ENCODE measurements at places on chromosomes 3 and 15. TPM values are rescaled to one million over a fixed set of nuclear protein-coding genes. Genes with fewer than 3 reads are reported as not detected.

Gene TMF1
- total RNA-seq: 41.3 TPM

Gene ARGFX
- not detected for total RNA-seq

Gene ISG20
- total RNA-seq: 1.7 TPM

Gene FOXL2NB
- total RNA-seq: not detected

Gene MEGF11
- 1.2 TPM for total RNA-seq

Gene DNAJB8
- not detected for total RNA-seq

Gene CTDSPL2
- 74.7 TPM for total RNA-seq

Gene PLAAT1
- total RNA-seq: 1.7 TPM

Gene DCUN1D1
- 53.8 TPM for total RNA-seq

Gene NXPE3
- 12.7 TPM for total RNA-seq

Gene MYO5C
- 19.9 TPM for total RNA-seq

Gene AVEN
- total RNA-seq: 6.8 TPM

Gene ZKSCAN7
- total RNA-seq: 19.6 TPM

Gene SYNM
- 1.2 TPM for total RNA-seq

Gene CCR2
- total RNA-seq: not detected

Gene CX3CR1
- total RNA-seq: 0.51 TPM

Gene SUSD5
- total RNA-seq: 1.7 TPM

Gene IL17RB
- total RNA-seq: 1.4 TPM

Gene DPPA4
- total RNA-seq: 87.7 TPM

Gene POPDC2
- total RNA-seq: 3.4 TPM

Gene BFSP2
- not detected for total RNA-seq

Gene ECE2
- not detected for total RNA-seq

Gene STRA6
- total RNA-seq: 114 TPM

Gene IQGAP1
- total RNA-seq: 110 TPM

Gene FEM1B
- total RNA-seq: 54.6 TPM

Gene ACAN
- total RNA-seq: 0.13 TPM

Gene PATL2
- total RNA-seq: 1.3 TPM

Gene BNIP2
- 69.6 TPM for total RNA-seq

Gene TMED3
- total RNA-seq: 59.1 TPM

Gene GCNT3
- not detected for total RNA-seq

Gene MUC20
- 8.7 TPM for total RNA-seq

Gene ACKR4
- not detected for total RNA-seq

Gene MYLK
- total RNA-seq: 13.3 TPM

Gene SCN5A
- 1.8 TPM for total RNA-seq

Gene CATSPER2
- total RNA-seq: 6.6 TPM

Gene NME9
- total RNA-seq: 1.1 TPM

Gene SOX14
- 0.44 TPM for total RNA-seq

Gene TRH
- total RNA-seq: 0.13 TPM

Gene LEKR1
- total RNA-seq: 3.4 TPM

Gene CRYGS
- total RNA-seq: 4.4 TPM

Data from mesothelial cell of epicardium (in vitro differentiated cells).